Naive thymus-derived CD4-positive, alpha-beta T cell (primary cell): ENCODE measurements at places on chromosomes 3 and 15. TPM values are rescaled to one million over a fixed set of nuclear protein-coding genes. Genes with fewer than 3 reads are reported as not detected.
A peak's percentile ranks its signal among the peaks of the same experiment; 100 is the strongest.

DNA sequence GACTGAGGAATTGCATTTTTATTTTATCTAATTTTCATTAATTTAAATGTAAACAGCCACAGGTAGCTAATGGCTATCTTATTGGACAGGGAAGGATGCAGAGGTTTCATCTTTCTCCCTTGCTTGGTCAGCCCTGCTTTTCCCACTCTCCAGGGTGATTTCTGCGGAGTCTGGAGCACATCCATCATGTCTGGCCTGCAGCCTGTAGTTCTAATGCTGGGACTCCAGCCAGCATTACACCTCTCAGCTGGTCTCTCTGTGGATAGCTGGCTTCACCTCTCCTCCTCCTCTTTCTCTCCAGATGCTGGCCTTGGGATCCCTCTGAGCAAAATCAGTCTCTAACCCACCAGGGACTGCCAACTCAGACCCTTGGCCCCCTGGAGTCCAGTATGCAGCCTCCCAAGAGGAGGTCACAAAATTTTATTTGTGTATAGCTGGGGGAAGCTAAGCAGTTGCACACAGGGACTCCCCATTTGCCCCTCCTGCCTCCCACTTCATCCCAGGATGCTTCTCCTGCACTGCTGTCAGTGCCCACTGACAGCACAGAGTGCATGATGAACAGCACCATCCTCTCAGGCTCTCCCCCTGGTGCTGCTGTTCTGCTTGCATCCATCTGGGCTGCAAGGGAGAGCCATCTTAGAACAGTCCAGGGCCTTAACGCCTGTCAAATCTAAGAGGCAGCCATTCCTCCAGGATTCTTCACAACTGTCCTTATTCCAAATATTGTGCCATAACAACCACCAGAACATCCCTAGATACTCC lies 1.7 kb downstream of the BFSP2 start:
- no peak overlapping the region for H3K27ac ChIP-seq
- H3K4me1 ChIP-seq = no peaks in the 10 kb centered on the region
- H3K27me3 ChIP-seq = no peaks in the 10 kb centered on the region
- no peak overlapping the region for H3K4me3 ChIP-seq
- no peak for DNase-seq

DNA sequence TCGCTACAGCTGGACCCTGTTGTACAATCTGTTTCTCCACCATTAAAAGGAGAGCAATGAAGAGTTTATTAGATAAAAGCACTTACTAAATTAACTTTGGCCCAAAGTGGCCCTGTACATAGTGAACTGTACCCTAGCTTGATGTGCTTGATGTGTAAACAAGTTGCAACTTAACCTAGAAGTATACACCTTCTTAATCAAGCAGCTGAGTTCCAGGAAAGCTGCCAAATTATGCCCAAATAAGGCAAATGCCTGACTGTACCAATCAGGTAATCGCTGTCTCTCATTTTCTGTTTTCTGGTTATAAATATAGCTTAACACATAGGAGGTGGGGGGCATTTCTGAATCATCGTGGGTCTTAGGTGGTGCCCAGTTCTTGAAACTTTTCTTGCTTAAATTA lies 704.8 kb upstream of the CBLB start:
- no peak overlapping the region for H3K4me3 ChIP-seq
- no peaks in the 10 kb centered on the region for H3K4me1 ChIP-seq
- no peak for DNase-seq
- H3K36me3 ChIP-seq = no peaks in the 10 kb centered on the region
- no peaks in the 10 kb centered on the region for H3K27me3 ChIP-seq

Gene MYLK
- not detected for total RNA-seq

Gene BHLHE40
- total RNA-seq = 376 and 383 TPM in 2 replicates

DNA sequence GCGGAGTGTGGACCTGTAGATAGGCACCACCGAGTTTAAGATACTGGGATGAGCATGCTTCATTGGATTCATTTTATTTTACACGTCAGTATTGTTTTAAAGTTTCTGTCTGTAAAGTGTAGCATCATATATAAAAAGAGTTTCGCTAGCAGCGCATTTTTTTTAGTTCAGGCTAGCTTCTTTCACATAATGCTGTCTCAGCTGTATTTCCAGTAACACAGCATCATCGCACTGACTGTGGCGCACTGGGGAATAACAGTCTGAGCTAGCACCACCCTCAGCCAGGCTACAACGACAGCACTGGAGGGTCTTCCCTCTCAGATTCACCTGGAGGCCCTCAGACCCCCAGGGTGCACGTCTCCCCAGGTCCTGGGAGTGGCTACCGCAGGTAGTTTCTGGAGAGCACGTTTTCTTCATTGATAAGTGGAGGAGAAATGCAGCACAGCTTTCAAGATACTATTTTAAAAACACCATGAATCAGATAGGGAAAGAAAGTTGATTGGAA lies 29.5 kb downstream of the SYNM start:
- H3K36me3 ChIP-seq = no peaks in the 10 kb centered on the region
- no peak overlapping the region for H3K27ac ChIP-seq
- H3K27me3 ChIP-seq = no peaks in the 10 kb centered on the region
- no peak for DNase-seq
- H3K4me3 ChIP-seq = no peak overlapping the region

GRCh38 chr3:62203152-62203551 lies 170.2 kb downstream of the FEZF2 start:
- no peaks in the 10 kb centered on the region for H3K4me1 ChIP-seq
- no peak for DNase-seq

Gene PLA2G4E
- total RNA-seq = not detected

Gene CCR4
- total RNA-seq = 2.5 TPM

DNA sequence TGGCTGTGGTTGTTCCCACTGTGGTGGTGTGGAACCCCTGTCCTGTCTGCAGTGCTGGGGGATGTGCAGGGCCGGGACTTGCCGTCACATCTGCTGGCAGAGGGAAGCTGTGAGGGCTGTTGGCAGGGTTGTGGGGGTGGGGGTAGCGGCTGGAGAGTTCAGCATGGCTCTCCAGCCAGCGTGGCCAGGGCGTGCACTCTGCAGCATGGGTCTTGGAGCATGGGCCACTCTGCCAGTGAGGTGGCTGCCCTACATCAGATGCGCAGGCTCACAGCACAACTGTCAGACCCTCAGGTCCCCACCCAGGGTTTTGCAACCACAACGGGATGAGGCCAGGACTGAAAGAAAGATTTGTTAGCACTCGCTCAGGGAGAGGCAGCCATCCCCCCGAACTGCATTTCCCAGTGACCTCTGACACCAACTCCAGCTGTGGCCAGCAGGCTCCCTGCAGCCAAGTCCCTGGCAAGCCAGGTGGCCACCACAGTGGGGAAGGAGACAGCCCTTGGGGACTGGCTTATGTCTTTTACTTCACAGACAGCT lies 237.7 kb upstream of the LYSMD4 start:
- no peak overlapping the region for H3K4me3 ChIP-seq
- peaks cover 3% of the 10 kb centered on the region for H3K36me3 ChIP-seq
- no peaks in the 10 kb centered on the region for H3K27me3 ChIP-seq
- no peaks in the 10 kb centered on the region for H3K4me1 ChIP-seq

DNA sequence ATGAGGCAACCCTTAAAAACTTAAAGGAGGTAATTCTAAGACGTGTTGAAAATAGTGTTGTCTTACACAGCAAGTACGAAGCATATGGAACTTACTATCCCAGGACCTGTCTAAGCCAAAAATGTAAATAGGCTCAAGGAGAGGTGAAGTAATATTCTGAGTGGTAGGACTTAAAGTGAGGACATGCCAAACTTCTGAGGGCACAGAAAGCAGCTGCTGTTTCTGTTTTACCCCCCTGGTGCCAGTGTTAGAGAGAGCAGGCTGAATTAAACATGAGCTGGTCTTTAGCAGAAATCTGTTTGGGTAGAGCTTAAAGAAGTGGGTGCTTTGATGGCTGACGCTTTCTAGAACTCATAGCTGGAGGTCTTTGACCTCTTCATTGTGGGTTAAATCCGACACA lies 149.7 kb upstream of the NPHP3 start:
- no peak overlapping the region for H3K4me3 ChIP-seq
- H3K36me3 ChIP-seq = no peaks in the 10 kb centered on the region
- no peaks in the 10 kb centered on the region for H3K4me1 ChIP-seq
- no peak overlapping the region for H3K27ac ChIP-seq

Gene MANF
- total RNA-seq = 45.0 TPM

DNA sequence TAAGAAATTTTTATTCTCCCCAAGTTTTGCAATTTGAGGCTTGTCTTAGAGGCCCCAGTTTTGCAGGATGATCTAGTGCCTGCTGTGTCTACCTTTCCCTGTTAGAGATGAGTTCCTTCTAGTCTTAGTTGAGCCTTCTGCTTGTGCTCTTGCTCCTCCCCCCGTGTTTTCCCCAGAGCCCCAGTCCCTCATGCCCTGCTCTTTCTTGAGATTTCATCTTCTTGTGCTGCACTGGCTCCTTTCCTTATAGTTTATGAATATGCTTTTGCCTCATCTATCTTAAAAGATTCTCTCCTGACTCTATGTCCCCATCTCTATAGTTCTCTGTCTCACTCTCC lies 4.7 kb downstream of the GAP43 start:
- H3K36me3 ChIP-seq = no peaks in the 10 kb centered on the region
- no peak for DNase-seq
- H3K4me1 ChIP-seq = no peaks in the 10 kb centered on the region
- no peak overlapping the region for H3K27ac ChIP-seq

Gene UBAP1L
- total RNA-seq = 17.0 TPM

Gene FBXW12
- total RNA-seq = not detected

Gene GPR149
- total RNA-seq = not detected

DNA sequence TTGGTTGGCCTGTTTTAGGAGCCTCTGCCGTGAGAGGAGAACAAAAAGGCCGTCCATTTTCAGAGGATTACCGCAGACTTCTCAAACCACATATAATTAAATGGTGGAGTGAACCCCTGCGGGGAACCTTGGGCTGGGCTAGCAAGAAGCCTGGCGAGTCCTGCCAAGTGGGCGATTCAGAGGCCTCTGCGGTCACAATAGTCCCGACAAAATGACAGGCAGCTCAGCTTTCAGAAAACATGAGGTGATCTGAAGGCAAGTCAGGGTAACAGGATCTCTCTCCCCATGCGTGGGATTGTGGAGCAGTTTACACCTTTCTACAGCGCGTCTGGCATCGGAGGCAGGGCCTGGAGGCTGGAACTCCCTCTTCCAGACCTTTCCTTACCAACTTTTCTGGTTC lies 134.8 kb downstream of the ASB7 start:
- no peaks in the 10 kb centered on the region for H3K4me1 ChIP-seq
- no peaks in the 10 kb centered on the region for H3K36me3 ChIP-seq
- H3K27me3 ChIP-seq = no peaks in the 10 kb centered on the region
- DNase-seq = no peak

Gene SLC9C1
- not detected for total RNA-seq

Gene ALCAM
- total RNA-seq = 4.4 TPM

- no peaks in the 10 kb centered on the region for H3K4me1 ChIP-seq
- H3K36me3 ChIP-seq = no peaks in the 10 kb centered on the region
- H3K27ac ChIP-seq = no peak overlapping the region
- no peak for DNase-seq
- H3K4me3 ChIP-seq = no peak overlapping the region
Observed at GRCh38 chr3:13509059-13509815, 29.1 kb downstream of the HDAC11 start.

Gene A4GNT
- not detected for total RNA-seq

DNA sequence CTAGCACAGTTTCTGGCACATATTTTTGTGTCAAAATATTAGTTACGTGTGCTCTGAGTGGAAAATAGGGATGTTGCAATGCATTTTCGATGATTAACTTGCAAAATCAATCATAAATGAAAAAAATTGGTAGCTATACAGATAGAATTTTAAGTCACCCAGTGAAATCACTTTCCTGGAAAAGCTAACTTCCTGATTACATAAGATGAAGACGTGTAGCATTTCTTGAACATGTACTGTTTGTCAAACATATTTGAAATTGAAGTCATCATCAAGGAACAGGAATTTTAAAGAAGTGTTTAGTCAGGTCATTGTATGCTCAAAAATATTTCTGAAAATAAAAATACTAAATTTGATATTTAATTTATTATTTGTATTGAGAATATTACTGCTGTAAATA lies 977.7 kb downstream of the PLOD2 start:
- H3K4me3 ChIP-seq = no peak overlapping the region
- no peak for DNase-seq
- H3K27ac ChIP-seq = no peak overlapping the region
- H3K36me3 ChIP-seq = no peaks in the 10 kb centered on the region
- no peaks in the 10 kb centered on the region for H3K4me1 ChIP-seq

Gene TRPM1
- total RNA-seq = not detected in 2 replicates

- no peak overlapping the region for H3K27ac ChIP-seq
- no peak for DNase-seq
- H3K4me1 ChIP-seq = no peaks in the 10 kb centered on the region
- H3K27me3 ChIP-seq = no peaks in the 10 kb centered on the region
Observed at GRCh38 chr3:97689111-97689510, 75.4 kb upstream of the ARL6 start.

Gene CLSTN2
- 0.02 TPM for total RNA-seq

Gene CCR2
- 0.41 TPM for total RNA-seq

- H3K27ac ChIP-seq = peak overlapping the region; percentile 78
- H3K27me3 ChIP-seq = no peaks in the 10 kb centered on the region
- DNase-seq = peak; percentile 52
- peaks cover 52% of the 10 kb centered on the region for H3K4me1 ChIP-seq
Observed at GRCh38 chr15:85702321-85703101, 92.2 kb downstream of the KLHL25 start.

GRCh38 chr3:53824795-53825194 lies 21.4 kb downstream of the CHDH start:
- no peaks in the 10 kb centered on the region for H3K4me1 ChIP-seq
- H3K27ac ChIP-seq = no peak overlapping the region

Gene ZSCAN29
- total RNA-seq = 12.9 TPM

Gene TRANK1
- 107 TPM for total RNA-seq

DNA sequence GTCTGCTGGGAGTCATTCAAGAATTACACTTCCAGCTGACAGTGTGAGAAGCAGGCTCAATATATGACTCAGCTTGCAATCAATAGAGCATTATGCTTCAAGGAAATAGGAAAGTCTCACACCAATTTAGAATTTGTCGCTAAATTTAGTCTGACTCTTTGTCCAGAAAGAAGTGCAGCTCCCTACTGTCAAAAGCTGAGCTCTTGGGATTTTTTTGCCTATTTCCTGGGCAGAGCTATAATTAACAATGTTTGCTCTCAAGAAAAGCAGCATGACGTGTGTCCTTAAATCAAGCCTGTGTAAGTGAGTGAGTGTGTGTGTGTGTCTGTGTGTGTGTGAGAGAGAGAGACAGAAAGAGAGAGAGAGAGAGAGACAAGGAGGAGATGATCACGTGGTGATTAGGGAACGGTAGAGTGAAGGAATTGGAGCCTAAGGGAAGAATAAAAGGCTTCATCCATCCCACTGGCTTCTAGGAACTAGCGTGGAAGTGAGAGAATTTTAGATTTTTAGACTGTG lies 16.4 kb upstream of the SLC35G2 start:
- no peaks in the 10 kb centered on the region for H3K36me3 ChIP-seq
- no peak overlapping the region for H3K4me3 ChIP-seq
- no peak for DNase-seq
- H3K27me3 ChIP-seq = no peaks in the 10 kb centered on the region
- no peaks in the 10 kb centered on the region for H3K4me1 ChIP-seq
- no peak overlapping the region for H3K27ac ChIP-seq

Gene CLDN18
- not detected for total RNA-seq
